ENCODE measurements at places on chromosomes 2 and 18.
A peak's percentile ranks its signal among the peaks of the same experiment; 100 is the strongest.

DNA sequence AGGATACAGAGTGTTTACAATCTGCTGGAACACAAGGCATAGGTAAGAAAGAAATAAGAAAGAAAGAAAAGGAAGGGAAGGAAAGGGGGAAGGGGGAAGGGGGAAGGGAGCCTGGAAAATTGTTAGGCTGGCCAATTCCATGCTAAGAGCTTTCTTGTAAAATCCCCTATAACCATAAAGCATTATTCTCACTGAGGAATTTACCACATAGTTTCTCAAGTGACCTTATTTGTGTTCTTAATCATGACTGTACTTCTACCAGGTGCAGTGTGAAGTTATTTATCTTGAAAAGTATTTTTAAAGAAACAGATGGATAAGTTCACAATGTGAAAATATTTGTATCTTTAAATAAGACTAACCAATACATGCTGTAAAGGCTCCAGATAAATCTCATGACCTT lies 39.2 kb upstream of the KIDINS220 start:
- no peak for DNase-seq

GRCh38 chr2:95266781-95267430 lies 7.3 kb upstream of the PROM2 start:
- DNase-seq = no peak

DNA sequence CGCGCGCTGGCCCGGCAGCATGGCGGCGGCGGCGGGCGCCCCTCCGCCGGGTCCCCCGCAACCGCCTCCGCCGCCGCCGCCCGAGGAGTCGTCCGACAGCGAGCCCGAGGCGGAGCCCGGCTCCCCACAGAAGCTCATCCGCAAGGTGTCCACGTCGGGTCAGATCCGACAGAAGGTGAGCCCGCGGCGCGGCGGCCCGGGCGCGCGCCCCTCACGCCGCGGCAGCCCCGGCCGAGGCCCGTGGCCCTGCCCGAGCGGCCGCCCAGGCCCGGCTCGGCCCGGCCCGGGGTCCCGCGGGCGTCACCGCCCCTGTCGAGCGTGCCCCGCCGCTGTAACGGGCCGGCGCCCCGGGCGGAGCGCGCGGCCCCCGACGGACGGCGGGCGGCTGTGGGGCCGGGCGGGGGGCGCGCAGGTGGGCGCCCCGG lies 218 bp downstream of the DGKD start:
- DNase-seq = no peak

DNA sequence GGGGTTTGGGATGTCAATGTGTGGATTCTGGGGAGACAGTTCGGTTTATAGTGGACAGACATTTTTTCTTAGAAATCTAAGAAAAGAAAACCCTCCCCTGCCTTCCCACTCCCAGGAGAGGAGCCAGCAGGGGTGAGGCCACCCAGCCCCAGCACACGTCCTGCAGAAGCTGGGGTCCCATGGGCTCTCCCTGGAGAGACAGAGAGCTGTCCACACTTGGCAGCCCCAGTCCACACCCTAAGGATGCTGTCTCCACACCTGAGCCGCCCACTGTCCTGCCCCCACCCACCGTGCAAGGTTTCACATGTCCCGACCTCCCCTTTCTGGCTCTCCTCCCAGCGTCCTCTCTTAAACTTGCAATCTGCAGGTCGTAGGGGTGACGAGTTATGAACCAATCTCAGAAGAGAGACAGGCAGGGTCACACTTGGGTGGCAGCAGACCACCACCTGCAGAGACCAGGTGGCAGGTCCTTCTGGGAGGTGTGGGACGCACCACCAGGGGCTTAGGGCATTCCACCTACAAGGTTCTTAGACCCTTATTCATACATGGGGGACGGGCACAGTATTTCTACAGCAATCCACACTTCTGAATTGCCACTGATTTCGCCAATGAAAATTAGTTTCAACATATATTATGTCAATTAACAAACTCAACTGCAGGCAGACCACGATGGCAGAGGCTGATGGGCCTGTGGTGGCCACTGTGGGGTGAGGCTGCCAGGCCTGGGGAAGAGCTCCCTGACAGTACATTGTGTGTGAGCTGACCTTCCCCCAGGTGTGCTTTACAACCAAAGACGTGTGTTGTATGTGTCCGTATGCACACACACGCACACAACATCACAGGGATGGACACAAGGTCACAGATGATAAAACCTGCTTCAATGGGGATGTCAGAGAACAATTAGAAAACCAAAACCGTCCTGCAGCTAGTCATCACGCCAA lies 158.5 kb downstream of the TPO start:
- peak; percentile 24 for DNase-seq

DNA sequence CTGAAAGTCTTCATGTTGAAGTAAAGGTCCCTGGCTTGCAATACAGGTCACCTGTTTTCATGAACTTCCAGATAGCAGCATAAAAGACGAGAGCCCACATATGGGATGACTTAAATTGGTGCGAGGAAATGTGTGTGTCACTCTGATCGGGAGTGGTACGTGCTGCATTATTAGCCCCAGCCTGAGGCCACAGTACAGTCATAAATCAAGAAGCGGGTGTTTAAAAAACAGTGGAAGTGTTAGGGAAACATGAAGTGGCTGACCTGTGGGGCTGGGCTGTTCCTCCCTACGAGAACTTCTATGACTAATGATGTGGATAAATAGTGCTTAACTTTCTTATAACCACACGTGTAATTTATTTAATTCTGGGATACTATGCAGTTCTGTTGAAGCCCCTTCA lies 24.4 kb downstream of the RDH14 start:
- DNase-seq = no peak

All from left ventricle myocardium superior (tissue), 1 donor.